ENCODE measurements at places on chromosomes 12 and 14.

- DNase-seq, result no peak
Observed at GRCh38 chr12:89261982-89262381, 90.3 kb downstream of the DUSP6 start.

DNA sequence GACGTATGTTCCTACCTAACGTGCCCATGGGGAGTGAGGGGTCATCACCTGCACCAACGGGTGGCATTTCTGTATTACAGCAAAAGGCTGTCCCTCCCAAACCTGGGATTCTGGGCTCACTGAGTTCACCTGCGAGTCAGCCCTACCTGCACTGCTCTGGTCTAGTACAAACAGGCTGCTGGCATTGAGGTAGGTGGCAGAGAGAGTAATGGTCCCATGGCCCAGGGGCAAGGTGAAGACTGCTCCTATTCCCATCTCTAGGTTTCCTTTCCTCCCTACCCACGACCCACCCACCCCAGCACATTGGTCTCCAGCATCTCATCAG is 421 bp downstream of the SUOX start:
- no peak for DNase-seq

- no peak for DNase-seq
Observed at GRCh38 chr12:101850199-101850598, 19.4 kb upstream of the GNPTAB start.

GRCh38 chr14:94540031-94540794 is 21.0 kb upstream of the SERPINA4 start:
- no peak for DNase-seq

GRCh38 chr12:52906191-52906601 is 1.3 kb upstream of the KRT8 start:
- DNase-seq, result no peak

GRCh38 chr14:95413289-95414215 is 93.8 kb upstream of the CLMN start:
- DNase-seq, result no peak

DNA sequence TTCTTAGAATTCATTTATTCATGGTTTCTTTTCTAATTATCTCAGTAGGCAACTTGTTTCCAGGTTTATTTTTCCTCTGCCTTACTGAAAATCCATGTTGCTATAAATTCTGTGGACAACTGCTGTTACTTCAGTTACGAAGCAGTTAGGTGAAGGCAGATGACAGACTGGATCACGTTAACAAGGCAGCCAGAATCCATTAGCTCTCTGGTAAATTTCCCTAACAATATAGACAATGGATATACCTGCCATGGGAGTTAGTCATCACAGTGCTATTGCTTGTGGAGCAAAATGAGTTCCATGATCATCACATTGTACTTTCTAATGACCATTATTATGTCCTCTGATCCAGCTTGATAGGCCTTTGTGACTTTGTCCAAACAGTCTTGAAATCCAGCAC is 291.5 kb downstream of the NELL2 start:
- no peak for DNase-seq

DNA sequence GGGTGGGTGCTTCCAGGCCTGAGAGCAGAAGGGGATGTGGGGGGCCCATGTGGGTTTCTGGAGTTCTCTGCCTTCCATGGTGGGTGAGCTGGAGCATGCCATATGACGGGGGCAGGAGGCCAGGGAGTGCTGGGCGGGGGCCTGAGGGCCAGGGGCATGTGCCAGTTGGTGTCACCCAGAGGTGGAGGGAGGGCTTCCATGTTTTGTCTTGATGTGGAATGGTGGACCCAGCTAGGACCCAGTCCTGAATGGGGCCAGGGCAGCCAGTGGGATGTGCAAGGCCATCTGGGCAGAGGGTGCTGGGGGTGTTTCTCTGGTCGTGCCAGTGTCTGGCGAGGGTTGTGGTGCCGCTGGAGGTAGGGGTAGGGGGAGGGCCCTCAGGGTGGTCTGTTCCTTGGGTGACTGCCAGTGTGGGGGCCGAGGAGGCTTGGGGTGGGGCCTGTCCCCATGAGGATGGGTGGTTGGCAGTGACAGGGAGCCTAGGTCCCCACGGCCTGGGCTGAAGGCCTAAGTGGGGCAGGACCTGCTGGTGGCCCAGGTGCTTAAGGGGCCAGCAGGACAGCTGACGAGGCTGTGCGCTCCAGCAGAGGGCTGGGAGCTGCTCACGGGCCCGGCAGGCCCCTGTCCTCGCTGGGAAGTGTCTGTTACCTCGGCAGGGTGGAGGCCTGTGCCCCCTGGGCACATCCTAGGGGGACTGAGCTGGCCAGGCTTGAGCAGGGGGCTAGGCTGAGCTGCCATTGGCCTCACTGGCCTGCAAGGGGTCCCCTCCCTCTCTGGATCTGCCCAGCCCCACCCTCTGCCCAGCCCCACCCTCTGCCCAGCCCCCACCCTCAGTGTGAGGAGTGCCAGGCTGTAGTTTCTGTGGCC is 26.8 kb downstream of the CEP170B start:
- DNase-seq, result no peak

- DNase-seq, result no peak
Observed at GRCh38 chr12:90921536-90921935, 33.4 kb downstream of the CCER1 start.

- DNase-seq, result no peak
Observed at GRCh38 chr12:112798048-112798760, 6.7 kb downstream of the RPH3A start.

- DNase-seq, result no peak
Observed at GRCh38 chr12:116820064-116820656, 61.1 kb downstream of the HRK start.
